D721Med (cell line): ENCODE measurements at places on chromosomes 5 and 9.

DNA sequence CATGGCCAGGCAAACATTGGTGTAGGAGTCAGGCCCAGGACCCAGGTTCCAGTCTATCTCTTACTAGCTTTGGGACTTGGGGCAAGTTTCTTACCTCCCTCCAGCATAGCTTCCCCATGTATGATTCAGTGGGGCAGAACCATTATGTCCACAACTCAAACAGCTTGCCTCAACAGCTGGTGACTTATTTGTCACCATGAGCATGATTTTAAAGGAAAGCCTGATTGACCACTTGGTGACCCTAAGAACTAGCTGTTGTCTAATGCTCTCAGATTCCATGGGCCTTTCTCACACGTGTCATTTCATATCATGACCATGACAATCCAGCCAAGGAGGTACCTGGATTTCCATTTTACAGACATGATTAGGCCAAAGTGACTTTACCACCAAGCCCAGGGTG is 126.4 kb downstream of the TTLL11 start:
- DNase-seq = no peak

GRCh38 chr9:70422371-70423043 is 8.1 kb upstream of the KLF9 start:
- no peak for DNase-seq

GRCh38 chr5:155587458-155587857 is 573.9 kb downstream of the KIF4B start:
- DNase-seq = no peak

- DNase-seq = no peak
These were observed 118.5 kb downstream of the BRINP1 start for GRCh38 chr9:119250730-119251129.

GRCh38 chr5:151344088-151344487 is 3.3 kb downstream of the SLC36A2 start:
- no peak for DNase-seq

DNA sequence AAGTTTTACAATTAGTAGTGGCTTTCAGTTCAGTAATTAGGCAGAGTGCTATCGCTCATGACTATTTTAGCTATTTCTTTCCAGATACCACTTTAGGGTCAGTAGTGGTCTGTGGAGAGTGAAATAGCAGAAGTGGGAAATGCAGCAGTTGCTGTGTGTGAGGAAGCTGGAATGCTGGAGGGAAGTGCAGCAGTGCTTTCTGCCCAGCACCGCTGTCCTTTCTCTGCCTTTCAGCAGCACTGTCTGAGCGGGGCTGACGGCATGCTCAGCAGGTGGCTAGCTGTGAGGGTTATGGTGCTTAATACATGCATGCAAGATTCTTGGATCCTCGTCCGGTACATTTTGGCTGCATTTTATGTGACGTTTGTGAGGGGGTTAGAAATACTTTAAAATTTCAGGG is 213.9 kb downstream of the PBX3 start:
- no peak for DNase-seq

GRCh38 chr9:37436540-37436939 is 14.0 kb downstream of the GRHPR start:
- DNase-seq = no peak

- no peak for DNase-seq
These were observed 58.2 kb downstream of the IPPK start for GRCh38 chr9:92611621-92612285.

DNA sequence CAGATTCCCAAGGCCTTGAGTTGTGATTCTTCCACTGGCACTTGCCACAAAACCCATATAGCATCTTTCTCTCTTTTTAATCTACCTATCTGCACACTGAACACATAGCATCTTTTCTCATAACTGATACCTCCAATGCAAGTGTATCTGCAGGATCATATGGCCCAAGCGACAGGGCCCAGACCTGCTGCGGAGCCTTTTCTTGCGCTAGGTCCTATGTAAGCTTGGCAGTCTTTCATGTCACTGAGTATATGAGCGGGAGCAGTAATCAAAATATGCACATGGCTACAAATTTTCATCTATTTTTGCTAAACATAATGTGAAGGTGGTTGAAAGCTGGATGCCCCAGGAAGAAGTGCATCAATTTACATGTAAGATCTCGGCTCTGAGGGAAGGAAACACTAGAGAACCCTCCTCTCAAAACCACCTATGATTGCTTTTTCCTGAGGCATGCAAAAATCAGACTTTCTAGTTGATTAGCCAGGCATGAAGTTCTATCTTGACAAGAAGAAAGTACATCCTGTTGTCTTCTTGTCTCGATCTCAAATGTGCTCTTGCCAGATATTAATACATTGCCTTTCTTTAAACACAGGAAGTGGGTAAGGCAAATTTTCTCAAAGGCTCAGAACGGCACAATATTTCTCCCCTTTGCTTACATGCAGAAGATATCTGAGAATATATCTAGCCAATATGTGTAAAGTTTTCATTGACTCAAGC is 26.9 kb upstream of the CEMIP2 start:
- no peak for DNase-seq

GRCh38 chr9:128081056-128081455 is 13.0 kb downstream of the SLC25A25 start:
- no peak for DNase-seq

GRCh38 chr5:171586436-171586835 is 167.0 kb downstream of the FGF18 start:
- DNase-seq = no peak

DNA sequence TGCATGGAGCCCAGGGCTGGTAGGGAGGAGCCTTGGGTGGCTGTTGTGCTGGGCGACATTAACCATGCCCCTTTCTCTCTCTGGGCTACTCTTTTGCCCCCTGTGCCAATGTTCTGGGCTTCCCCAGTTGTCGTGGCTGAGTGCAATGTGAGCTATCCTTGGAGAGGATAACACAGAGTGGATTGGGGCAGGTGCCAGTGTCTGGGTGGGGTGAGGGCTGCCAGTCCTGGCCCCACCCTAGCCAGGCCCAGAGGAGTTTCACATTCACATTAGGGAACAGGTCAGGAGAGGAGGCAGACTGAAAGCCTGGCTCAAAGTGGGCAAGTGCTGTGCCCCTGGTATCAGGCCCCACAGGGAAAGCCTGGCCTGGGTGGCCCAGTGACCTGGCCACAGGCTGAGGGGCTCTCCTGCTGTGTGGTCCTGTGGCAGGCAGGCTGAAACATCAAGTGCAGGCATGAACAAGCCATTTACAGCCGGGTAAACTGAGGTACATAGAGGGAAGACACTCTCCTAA is 7.5 kb upstream of the NDST1 start:
- no peak for DNase-seq

DNA sequence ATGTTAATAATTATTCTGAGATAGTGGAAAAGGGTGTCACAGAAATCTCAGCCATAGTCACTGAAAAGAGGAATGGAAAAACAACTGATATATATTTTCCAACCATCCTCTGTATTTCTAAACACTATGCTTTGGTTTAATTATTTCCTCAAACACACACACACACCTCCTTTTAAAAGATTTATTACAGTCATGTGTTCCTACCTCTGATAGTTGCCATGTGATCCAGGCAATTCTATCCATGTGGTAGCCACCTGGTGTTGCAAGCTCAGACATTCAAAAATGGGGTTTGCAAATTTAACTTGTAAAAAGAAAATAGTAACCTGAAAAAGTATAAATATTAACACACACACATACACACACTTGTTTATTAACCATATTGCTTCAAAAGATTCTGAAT is 40.0 kb upstream of the CCNG1 start:
- DNase-seq = no peak

GRCh38 chr9:34121996-34122395 is 4.5 kb downstream of the DCAF12 start:
- DNase-seq = no peak

DNA sequence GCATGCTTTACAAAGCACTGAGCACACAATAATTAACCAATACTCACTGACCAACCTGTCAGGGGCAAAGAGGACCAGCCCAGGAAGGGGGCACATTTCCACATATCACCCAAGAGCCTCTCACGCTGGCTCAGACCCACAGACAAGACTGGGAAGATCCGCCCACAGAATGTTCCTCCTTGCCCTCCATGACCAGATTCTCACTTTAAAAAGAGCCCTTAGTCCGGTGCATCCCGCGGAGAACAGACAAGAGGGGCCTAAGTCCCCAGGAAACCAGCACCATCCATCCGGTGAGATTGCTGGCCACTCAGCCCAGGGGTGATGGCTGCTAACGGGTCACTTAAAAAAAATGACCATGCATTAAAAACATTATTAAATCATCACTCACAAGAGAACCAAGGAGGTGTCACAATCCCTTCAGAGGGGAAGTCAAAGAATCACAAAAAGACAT is 32.9 kb downstream of the SEMA4D start:
- DNase-seq = no peak

DNA sequence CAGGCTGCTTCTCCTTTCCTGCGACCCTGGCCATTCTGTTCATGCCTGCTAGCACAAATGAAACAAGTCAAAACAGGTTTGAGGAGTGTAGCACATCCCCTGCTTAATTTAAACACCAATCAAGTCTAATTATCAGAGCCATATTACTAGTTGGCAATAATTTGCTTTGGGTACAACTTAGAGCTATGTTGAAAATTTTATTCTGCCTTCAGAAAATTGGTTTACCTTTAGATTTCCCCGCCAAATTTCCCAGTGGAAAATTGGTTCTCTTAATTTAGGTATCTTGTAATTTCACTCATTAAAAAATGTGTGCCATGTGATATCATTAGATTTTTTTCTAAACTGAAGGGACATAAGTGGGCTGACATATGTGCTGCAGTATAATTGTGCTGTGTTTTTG is 265.8 kb downstream of the MAST4 start:
- no peak for DNase-seq

- no peak for DNase-seq
These were observed 29.2 kb upstream of the DPYSL3 start for GRCh38 chr5:147539053-147539452.

GRCh38 chr5:116858705-116859333 is 284.2 kb upstream of the SEMA6A start:
- DNase-seq = no peak

DNA sequence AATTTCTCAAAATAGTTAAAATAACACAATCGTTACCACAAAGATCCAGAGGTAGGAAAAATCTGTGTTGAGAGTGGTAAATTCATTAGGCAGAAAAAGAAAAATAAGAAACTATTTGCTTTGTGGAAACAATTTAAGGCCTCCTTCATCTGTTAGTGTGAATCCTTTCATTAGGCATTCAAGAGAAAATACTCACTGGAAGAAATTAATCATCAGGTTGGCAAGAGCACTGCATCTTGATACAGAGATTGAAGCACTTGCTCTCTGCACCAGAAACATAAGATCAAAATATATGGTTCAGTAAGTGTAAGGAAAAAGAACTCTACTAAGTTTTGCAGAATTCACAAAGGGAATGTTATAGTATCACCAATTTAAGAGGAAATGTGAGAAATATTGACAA is 44.4 kb downstream of the TTC39B start:
- DNase-seq = no peak

GRCh38 chr5:1141834-1142233 is 30.0 kb upstream of the SLC12A7 start:
- DNase-seq = no peak

GRCh38 chr5:149924486-149924885 is 20.1 kb downstream of the PDE6A start:
- DNase-seq = no peak

GRCh38 chr9:131187957-131188356 is 62.6 kb downstream of the NUP214 start:
- DNase-seq = no peak

GRCh38 chr5:149415066-149415967 is 36.2 kb upstream of the IL17B start:
- no peak for DNase-seq

DNA sequence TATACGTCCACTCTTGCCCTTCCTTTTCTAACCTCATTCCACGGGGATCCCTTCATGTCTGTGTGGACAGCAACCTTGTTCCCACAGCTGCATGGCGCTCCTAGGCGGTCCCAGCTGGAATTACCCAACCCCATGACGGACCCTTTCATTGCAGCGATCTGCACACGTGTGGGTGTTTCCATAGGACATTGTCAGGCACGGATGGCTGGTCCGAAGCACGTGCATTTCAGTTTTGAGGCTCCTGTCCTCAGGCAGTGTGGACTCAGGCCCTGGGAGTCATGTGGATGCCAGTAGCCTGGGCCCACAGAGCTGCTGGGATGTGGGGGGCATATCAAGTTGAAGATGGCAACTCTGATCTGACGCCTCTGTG is 15.0 kb downstream of the CARD19 start:
- DNase-seq = peak; percentile 2

DNA sequence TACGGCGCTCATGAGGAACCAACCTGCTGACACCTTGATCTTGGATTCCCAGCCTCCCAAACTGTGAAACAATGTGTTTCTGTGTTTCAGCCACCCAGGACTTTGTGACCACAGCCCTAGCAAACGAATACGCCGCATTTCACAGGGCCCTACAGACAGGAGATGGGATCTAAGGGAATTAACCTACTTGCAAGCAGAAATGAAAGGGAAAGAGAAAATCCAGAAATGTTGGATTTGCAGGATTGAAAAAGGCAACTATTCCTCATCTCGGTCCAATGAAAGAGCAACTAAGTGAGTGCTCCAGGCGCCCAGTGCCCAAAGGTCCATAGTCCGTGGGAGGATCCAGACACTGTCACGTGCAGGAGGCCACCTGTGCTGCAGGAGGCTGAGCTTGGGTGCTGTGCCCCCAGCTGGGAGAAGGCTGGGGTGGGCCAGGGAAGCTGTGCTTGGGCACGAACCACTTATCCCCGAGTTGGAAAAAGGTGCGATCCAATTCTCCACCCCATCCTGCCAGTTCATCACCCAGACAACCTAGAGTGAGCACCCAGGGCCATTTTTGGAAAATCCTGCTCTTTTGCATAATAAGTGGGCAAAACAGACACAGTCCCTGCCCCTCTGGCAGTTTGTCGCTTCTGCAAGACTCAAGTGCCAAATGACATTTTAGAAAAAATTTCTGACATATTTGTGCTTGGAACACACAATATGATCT is 177.9 kb downstream of the C9orf50 start:
- no peak for DNase-seq
